ENCODE measurements at places on chromosomes 12 and 14.
A peak's percentile ranks its signal among the peaks of the same experiment; 100 is the strongest.

DNA sequence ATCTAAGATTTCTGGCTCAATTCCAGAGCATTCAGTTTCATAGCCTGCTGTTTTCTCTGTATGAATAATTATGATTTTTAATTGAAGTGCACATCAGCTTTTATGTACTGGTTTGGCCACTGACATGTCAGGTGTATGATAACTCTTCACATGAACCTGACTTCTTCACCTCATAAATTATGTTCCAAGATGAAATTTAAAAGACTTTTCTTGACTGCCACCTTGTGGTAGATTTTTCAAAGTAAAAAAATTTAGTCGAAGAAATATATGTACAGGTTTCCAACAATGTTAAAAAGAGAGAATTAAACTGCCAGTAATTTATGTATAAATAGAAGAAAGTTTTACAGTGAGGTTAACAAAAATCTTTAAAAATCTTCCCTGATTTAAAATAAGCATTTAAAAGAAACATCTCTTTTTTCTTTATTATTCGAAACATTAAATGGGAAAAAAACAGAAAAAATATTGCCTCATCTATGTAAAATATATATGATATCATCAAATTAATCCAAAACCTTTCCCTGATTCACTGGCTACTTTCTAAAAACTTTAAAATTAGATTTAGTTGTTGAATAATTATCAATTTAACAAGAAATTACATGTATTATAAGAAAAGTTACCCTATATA is 124.9 kb upstream of the ATXN7L3B start:
- DNase-seq = no peak

GRCh38 chr14:73764406-73765280 is 50.5 kb upstream of the PNMA1 start:
- no peak for DNase-seq

DNA sequence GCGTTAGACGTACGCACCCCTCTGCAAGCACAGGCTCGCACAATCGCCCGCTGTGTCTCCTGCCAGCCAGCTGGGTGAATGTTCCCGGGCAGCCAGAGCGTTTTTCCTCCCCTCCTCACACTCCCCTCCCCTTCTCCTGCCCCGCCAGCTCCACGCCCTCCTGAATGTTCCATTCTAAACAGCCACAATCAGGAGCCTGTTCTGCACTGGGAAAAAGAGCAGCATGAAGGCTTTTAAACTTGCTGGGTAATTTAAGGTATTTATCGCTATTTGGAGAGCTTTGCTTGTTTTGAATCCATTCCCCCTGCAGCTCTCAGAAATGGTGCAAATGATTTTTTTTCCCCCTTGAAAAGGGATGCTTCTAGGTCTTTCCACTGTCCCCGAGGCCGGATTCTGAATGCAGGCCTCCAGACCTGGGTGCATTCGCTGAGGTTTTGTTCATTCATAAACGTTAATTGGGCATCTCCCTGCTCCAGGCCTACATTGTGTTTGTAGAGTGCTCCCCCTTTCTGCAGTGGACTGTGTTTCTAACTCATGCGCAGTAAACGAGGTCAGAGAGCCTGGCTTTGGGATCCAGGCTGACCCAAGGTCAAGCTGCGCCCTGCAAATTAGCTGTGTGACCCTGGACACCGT is 212.5 kb downstream of the CHST11 start:
- DNase-seq = peak; percentile 20

DNA sequence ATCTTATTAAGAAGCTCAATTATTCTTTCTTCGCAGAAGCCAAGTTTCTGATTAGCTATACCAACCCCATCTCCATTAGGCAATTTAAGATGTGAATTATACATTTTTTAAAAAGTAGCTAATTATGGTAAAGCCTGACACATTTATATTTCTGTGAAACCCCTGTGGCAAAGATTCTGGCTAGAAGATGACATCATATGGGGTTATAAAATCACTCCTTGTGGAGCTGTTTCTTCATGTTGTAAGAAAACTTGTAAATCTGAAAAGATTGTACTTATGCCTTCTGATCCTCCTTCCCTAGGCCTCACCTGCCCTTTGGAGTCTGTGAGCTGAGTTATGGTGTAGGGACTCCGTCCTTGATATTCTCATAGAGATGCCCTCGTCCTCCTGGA is 78.1 kb downstream of the CHST11 start:
- DNase-seq = no peak

GRCh38 chr12:49706351-49707127 is 666 bp downstream of the FMNL3 start:
- peak; percentile 61 for DNase-seq

DNA sequence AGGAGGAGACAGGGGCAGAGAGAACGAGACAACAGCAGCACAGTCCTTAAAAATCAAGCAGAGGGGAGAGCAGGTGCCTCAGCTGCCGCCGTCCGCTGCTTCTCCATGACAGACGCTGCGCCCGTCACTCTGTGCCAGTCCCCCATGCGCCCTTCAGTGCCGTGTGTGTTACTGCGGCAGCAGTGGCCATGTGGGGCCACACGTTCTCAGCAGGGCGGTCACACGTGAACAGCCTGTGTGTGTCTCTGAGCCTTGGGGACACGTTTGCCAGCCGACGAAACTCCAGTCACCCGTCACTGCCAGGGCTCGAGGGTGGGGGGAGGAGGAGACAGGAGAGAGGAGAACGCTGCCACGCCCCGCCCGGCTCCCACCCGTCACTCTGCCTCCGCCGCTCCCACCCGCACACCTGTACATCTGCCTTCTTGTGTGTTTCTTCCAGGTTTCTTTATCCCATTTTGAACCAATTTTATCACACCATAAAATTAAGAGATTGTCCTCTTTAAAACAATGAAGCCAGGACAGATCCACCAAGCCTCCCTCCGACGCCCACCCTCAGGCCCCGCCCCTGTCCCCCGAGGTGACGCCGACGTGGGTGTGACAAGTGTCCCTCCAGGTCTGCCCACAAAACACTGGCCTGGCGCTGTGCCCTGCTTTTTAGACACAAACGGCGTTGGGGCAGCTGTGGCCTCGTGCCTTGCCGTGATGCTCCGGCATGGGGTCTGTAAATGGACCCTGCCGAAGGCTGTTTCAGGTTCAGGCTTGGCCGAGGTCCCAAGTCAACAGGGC is 58.2 kb downstream of the GALNT9 start:
- no peak for DNase-seq

DNA sequence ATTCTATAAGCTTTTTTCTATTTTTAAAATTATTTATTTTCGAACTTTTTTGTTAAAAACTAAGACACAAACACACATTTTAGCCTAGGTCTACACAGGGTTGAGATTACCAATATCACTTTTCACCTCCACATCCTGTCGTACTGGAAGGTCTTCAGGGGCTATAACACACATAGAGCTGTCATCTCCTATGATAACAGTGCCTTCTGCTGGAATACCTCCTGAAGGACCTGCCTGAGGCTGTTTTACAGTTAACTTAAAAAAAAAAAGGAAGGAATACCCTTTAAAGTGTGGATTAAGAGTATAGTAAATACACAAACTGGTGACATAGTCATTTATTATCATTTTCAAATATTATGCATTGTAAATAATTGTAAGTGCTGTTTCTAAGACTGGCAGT is 43.0 kb downstream of the RASSF8 start:
- no peak for DNase-seq

- DNase-seq = no peak
Measured at GRCh38 chr12:4412465-4412864, 33.0 kb upstream of the FGF23 start.

GRCh38 chr12:6868211-6869048 is 1.1 kb downstream of the TPI1 start:
- peak; percentile 33 for DNase-seq

DNA sequence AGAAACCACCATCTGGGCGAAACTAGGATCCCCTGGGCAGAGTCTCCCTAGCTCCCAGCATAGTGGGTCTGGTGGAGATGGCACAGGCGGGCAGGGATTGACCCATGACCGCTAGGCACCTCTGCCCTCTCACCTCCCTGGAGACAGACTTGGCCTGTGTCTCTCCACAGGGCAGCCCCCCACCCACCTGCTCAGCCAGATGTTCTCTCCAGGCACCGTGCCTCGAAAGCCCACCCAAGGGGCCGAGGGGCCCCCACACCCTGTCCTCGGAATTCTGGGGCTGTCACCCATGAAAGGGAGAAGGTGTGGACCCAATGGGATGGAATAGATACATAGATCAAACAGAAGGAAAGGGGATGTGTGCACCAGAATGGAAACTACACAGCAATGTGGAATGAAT is 229.1 kb upstream of the RTL1 start:
- no peak for DNase-seq
